ENCODE measurements at places on chromosomes 5 and 9.

DNA sequence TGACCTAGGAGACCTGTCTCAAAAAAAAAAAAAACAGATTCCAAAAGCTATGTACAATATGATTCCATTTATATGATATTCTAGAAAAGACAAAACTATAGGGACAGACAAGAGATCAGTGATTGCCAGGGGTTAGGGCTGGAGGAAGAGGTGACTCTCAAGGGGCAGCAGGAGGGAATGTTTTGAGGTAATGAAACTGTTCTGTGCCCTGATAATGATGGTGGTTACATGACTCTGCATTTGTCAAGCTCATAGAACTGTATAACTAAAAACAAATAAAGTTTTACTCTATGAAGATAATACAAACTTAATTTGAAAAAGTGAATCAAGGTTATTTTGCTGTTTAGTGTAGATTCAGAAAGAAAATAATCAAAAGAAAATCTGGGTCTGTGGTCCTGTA, 125.3 kb upstream of the IQGAP2 start:
- H3K4me3 ChIP-seq = no peak overlapping the region
- no peak for DNase-seq
- H3K36me3 ChIP-seq = no peaks in the 10 kb centered on the region

DNA sequence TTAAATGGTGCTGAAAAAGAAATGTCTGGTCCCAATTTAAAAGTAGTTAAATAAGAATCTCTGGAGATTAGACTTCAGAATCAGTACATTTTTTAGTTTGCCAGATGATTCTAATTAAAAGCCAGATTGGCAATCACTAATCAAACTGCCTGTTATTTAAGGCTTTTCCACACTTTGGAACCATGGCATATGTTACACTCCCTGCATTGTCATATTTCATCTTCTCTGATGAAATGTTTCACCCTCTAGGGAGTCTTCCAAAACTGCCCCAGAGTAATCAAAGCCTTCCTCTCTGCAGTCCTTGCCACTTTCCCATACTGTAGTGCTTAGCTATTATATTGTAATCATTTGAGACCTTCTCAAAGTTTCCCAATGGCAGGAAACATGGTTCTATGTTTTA, 17.5 kb upstream of the OR13C9 start:
- DNase-seq = no peak
- H3K27ac ChIP-seq = no peak overlapping the region
- H3K36me3 ChIP-seq = no peaks in the 10 kb centered on the region
- H3K4me1 ChIP-seq = no peaks in the 10 kb centered on the region
- no peaks in the 10 kb centered on the region for H3K27me3 ChIP-seq

DNA sequence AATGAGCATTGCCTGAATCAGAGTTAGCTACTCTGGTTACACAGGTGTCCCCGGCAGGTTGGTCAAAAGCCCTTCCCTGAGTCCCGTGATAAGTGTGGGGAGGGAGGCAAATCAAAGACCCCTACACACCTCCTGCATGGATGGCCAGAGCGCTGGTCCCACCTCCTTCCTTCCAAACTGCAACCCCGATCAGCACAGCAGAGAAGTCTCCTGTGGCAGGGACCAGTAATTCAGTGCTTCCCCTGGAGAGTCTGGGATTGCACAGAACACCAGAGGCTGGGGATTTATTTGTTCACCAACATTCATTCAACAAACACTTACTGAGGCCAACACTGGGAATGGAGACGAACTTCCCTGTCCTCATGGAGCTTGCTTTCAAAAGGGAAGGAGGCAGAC, 46.2 kb downstream of the NSUN2 start:
- H3K27me3 ChIP-seq = no peaks in the 10 kb centered on the region
- H3K4me1 ChIP-seq = no peaks in the 10 kb centered on the region
- H3K27ac ChIP-seq = no peak overlapping the region
- H3K36me3 ChIP-seq = no peaks in the 10 kb centered on the region
- no peak overlapping the region for H3K4me3 ChIP-seq

GRCh38 chr5:181044093-181044599, 4.1 kb downstream of the BTNL9 start:
- H3K36me3 ChIP-seq = no peaks in the 10 kb centered on the region
- H3K27me3 ChIP-seq = no peaks in the 10 kb centered on the region
- no peaks in the 10 kb centered on the region for H3K4me1 ChIP-seq
- H3K4me3 ChIP-seq = no peak overlapping the region
- DNase-seq = no peak

DNA sequence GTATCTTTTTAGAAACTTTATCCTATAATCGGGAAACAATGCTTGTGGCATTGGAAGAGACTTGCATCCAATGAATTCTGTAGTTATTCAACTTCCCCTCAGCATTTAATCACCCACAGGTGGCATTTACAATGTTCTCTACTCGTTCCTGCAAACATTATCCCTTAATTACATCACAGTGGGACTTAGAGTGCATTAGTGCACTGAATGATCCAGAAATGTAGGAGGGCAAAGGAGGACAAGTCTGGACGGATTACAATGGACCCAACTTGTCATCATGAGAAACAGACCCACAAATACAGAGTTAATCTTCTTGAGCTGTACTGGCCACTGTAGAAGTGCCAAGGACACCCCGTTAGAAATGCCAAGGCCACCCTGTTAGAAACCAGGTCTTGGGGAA, 129.1 kb downstream of the DOCK8 start:
- H3K27ac ChIP-seq = no peak overlapping the region
- no peaks in the 10 kb centered on the region for H3K4me1 ChIP-seq
- H3K4me3 ChIP-seq = no peak overlapping the region
- no peaks in the 10 kb centered on the region for H3K27me3 ChIP-seq
- no peaks in the 10 kb centered on the region for H3K36me3 ChIP-seq
